Stimulated activated CD8-positive, alpha-beta memory T cell treated with anti-CD3 and anti-CD28 coated beads, Interleukin-4, amount 100 ng/mL, for 24 hours (primary cell): ENCODE measurements at places on chromosomes 3 and 15.

- DNase-seq = no peak
These were observed 407.5 kb upstream of the WNT5A start for GRCh38 chr3:55894605-55895004.

DNA sequence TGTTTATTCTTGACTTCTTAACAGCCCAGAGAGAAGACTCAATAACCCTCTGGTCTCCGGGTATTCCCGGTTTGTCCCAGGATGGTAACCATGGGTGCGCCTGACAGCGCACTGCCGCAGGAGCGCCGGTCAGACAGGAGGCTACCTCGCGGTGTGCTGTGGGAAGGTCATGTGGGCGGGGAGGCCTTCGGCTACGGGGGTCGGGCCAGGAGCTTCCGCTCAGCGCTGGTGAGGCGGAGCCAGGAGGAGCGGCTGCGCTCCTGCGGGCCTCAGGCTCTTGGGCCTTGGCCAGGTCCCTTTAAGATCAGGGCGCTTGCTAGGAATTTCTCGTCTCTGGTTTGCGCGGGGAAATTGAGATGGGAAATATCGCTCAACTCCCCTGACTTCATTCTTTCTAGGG is 182.3 kb upstream of the NDN start:
- no peak for DNase-seq

GRCh38 chr3:39132096-39133092 is 21.0 kb downstream of the CSRNP1 start:
- no peak for DNase-seq

- no peak for DNase-seq
These were observed 317.6 kb downstream of the MAGI1 start for GRCh38 chr3:65720989-65721737.

DNA sequence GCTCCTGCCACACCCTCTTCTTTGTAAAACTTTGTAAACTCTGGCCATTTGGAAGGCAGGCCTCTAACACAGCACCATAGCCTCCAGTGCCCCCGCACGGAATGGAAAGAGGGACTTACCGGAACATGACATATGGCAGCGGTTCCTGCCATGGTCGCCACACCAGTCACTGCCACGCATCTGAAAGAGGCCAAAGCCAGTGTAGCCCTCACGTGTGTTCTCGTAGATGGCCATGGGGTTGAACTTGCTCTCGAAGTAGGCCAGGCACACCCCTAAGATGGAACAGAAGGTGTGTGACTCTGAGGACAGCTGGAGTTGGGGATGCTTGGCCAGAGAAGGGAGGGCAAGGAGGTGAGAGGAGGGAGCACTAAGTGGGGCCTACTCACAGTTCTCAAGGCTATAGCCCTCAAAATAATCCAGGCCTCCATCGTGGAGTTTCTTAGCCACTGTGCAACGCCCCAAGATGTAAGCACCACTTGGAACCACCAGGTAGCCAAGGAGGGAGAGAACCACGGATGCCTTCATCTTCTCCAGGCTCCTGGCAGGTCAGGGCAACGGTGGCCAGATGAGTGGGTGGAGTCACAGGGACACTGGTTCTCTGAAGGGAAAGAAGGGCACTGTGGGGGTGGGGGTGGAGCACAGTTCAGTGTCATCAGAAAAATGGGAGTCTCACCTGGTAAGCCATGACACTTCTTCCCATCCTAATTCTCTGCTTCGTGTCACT is 3.5 kb downstream of the LYZL4 start:
- no peak for DNase-seq

GRCh38 chr15:90531147-90531546 is 1.4 kb downstream of the CRTC3 start:
- DNase-seq = no peak

DNA sequence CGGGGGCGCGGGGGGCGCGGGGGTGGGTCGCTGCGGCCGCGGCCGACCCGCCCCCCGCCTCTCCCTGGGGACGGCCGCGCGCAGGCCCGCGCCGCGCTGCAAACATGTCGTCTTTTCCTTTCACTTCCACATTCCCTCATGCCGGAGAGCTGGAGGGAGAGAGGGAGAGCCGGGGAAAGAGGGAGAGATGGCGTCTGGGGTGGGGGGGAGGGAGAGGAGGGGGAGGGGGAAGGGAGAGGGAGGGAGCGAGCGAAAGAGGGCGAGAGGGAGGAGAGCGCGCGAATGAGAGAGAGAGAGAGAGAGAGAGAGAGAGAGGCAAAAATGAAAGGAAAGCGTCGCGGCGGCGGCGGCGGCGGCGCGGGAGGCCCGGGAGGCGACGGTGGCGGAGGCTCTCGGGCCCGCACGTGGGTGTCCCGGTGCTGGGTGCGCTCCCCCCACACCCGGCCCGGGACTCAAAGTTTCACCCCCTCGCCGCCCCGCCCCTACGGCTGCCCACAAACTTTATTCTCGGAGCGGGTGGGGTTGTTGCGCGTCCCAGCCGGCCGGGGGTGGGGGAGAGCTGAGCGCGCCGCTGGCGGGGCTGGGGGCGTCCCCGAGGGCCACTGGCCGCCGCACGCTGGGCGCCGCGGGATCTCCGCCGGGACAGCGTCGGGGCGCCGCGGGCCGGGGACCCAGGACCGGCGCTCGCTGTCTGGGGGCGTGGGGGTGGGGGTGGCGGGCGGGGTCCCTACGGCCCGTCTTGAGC is 731 bp downstream of the ZNF710 start:
- DNase-seq = peak; percentile 56

GRCh38 chr3:120567370-120568201 is 28.6 kb upstream of the NDUFB4 start:
- no peak for DNase-seq

DNA sequence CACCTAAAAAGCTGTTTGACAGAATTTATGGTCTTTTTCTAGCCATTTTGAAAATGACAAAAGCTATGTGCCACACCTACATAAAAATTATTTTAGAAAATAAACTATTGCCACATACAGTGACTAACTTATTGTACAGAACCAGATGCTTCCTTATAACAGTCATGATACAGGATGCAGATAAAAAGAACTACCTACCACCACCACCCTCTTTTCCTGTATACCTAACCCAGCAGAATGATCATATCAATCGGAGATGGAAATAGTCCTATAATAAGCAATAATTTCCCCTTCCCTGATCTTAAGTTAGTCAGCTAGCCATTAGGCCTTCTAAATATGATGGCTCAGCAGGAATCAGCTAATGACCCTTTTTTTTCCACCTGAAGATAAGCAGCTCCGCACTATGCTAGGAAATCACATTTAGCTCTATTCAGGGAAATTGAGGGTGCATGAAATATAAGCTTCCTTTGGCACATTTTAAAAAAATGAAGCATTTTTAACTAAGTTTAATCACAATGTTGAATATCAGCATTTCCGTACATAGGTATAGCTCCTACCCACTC is 155.5 kb upstream of the SETMAR start:
- no peak for DNase-seq

GRCh38 chr3:65291448-65292125 is 603.8 kb upstream of the ADAMTS9 start:
- DNase-seq = no peak

DNA sequence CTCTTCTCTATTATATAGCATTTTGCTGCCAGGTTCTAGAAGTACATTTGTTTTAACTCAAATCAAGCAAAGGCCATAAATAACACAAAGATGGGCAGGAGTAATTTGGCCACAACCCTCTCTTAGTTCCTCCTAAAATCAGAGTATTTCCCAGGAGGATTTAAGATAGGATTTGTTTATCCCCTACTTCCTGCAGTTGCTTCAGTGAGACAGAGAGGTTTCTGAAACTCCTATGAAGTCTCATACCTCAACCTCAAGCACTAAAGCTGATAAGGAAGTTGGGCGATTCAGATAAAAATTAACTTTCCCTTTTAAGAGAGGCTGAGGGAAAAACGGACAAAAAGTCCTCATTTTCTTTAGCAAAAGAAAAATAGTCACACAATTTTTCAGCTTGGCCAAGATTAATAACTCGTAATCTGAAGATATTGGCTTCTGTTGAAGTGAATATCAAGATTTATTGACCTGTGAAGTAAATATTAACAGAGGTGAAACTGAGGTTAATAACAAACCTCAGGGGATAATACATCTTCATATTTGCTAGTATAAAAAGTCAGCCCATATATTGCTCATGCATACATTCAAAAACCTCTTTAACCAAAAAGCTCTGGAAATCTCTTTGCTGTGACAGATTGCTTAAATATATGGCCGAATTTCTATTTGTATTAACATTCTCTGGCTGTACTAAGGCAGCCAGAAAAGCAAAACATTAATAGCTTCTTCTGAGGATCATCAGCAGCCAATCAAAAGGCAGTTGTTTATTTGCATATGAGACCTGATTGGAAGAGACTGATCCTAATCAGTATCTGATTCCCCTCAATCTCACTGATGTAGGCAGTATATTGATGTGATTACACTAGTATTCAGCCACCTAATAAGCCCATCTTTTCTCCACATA is 90.6 kb upstream of the GADL1 start:
- no peak for DNase-seq

DNA sequence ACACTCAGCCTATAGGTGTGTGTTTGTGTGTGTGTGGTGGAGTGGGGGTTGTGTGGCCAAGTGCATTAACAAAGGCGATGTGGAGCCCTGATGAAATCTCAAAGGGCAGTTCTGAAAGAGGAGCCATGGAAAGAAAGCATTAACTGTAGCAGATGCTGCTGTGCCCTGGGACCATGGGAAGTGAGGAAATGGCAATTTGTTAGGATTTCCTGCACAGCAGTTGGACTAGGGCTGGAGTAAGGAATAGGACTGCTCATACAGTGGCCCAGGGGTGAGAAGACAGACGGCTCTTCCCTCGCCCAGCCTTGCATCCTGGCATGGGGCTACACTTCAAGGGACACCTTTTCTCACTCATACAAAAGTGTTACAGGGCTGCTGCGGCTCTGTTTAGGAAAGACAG is 12.3 kb upstream of the ZBTB38 start:
- no peak for DNase-seq

- DNase-seq = no peak
These were observed 133.8 kb upstream of the SLC2A2 start for GRCh38 chr3:171160325-171160724.

GRCh38 chr3:5787861-5788488 is 600.5 kb downstream of the EDEM1 start:
- DNase-seq = no peak

- DNase-seq = no peak
These were observed 127.0 kb downstream of the LIPC start for GRCh38 chr15:58558777-58559176.

GRCh38 chr3:71327936-71328335 is 255.6 kb downstream of the FOXP1 start:
- no peak for DNase-seq

- DNase-seq = no peak
These were observed 276.3 kb downstream of the ERC2 start for GRCh38 chr3:56192001-56192400.

GRCh38 chr3:169602482-169602881 is 61.0 kb downstream of the MECOM start:
- DNase-seq = no peak

DNA sequence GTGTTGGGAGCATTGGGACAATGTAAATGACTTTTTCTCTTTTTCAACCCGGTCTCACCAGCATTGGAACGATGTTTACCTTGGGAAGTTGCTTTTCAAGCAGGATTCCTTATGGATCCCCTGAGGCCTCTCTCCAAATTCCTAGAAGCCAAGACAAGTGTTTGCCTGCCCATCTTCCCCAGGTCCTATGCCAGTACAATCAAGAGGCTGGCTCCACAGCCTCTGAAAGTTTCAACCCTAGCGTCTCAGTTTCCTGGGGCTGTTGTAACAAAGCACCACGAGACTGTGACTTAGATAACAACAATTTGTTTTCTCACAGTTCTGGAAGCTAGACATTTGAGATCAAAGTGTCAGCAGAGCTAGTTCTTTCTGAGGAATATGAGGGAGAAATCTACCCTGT is 347.2 kb upstream of the UMPS start:
- no peak for DNase-seq

DNA sequence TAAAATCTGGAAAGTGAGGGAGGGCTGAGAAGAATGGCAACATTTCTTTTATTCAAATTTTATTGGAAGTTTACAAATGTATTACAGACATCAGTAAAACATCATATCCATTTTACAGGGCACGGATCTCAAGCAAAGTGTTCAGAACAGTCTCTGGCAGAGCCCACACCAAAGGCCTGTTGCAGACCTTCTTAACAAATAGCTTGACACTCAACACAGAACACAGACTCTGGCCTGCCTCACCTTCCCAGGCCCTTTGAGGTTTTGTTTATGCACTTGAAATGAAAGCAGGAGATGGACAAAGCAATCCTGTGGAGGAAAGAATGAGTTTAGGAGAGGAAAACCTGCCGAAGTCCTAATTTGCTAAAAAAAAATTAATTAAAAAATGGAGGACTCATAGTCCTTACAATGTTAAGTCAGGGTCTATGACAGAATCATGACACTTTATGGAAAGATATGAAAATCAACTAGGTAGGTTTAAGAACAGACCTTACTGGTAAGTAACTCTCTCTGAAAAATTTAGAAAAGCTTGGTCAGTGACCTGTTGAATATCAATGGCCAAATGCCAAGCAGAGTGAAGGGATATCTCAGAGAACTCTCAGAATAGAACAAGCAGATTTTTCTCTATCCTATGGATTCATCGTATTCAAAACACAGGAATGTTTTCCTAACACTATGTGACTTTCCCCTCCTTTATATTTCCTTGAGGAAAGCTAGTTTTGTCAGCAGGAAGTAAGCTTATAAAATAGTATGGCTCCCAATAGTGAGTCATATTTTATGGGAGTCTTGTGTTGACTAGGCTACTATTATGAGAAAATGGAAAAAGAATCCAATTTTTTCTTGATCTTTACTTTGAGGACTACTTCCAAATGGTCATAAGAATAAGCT is 70.8 kb upstream of the PSMD6 start:
- DNase-seq = no peak

DNA sequence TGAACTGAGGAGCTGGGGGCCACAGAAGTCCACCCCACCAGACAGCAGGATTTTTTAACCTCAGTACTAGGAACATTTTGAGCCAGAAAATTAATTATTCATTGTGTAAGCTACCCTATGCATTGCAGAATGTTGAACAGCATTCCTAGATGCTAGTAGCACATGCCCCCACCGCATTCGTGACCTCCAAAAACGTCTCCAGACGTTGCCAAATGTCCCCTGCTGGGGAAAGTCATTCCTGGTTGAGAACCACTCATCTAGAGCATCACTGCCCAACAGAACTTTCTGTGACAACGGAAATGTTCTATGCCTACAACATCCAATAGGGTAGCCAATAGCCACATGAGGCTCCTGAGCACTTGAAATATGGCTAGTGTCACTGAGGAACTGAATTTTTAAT is 333.5 kb downstream of the FOXP1 start:
- no peak for DNase-seq
